ENCODE measurements at places on chromosomes 4 and X.

GRCh38 chr4:113901994-113902787 is 77.3 kb downstream of the ARSJ start:
- DNase-seq: peak; percentile 47

DNA sequence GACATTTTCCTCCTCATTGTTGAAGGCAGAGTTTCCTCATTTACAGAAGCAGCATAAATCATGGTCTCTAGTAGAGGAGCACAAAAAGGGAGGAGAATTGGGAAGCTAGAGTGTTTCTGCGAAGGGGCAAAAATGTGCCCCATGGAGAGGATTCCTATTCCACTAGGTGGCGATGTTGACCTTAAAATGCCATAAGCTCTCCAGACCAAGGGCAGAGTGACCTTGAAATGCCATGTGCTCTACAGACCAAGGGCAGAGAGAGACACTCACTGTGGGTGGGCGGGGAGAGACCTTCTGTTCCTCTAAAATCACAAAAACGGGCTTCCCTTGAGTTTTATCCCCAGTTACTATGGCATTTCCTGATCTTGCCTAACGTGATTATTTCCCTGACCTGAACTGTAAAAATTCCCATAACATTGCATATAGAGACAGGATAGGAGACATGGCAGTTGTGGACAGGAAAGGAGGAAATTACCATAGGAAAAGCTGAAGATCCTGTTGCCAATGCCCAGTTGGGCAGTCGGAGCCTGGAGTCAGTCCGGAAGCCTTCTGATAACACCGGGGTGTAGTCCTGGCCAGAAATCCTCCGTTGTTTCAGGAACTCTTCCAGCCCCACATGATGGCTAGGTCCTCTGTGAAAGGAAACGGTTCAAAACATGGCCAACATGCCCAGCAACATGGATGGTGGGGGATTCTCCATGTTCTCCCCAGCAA is 567.7 kb downstream of the MAGEB5 start:
- no peak for DNase-seq

DNA sequence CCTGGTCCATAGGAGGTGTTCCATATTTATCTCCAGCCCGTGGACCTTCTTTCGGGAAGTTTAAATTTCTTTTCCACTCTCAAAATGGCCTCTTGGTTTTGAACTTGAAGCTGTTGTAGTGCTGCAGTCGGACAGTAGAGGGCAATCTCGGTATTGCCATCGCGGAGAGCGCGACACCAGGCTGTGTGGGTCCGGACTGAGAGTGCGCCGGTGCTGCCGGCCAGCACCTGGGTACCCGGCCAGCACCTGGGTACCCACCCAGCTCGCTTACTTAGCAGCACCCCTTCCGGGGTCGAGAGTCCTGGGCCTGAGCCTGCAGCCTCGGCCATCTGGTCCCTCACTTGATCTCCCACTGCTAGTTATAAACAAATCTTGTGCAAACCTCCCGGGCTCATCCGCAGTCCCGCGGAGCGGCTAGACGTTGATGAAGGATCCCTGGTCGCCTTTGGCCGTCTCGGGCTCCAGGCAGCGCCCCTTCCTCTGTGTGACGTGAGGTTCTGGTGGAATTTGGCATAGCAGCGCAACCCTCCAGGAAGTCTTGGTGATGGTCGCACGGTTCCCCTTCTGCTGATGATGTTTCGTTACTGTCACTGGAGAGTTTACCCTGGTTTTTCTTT is 18.0 kb downstream of the FAM9A start:
- DNase-seq: no peak

GRCh38 chr4:102263024-102263787 is 82.1 kb downstream of the SLC39A8 start:
- DNase-seq: no peak

GRCh38 chr4:30760551-30760950 is 40.4 kb downstream of the PCDH7 start:
- no peak for DNase-seq

All from activated T-helper 9 cell treated with anti-CD3 and anti-CD28 coated beads, Interleukin-2, amount 50 U/mL, for 16 hours (primary cell).